HT1080 (cell line): ENCODE measurements at places on chromosomes 2 and 18.

- peak; percentile 8 for DNase-seq
Observed at GRCh38 chr2:9336241-9336575, 87.1 kb downstream of the ITGB1BP1 start.

DNA sequence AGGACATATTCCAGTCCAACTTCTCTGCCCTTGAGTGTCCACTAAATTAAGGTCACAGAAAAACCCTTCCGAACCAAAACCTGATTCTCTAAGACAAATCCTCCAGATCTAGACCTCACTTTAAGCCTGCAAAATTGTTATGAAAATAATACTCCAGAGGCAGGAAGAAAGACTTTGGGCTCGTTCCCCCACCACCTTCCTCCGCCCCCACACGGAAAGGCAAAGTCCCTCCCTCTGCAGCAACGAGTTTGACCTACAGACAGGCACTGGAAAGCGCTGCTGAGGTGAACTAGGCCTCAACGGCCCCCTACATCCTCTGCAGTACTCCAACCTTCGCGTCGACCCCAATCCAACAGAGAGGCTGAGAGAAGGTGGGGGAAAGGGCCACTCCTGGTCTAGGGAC lies 808 bp downstream of the ATP5MC3 start:
- DNase-seq: peak; percentile 40

DNA sequence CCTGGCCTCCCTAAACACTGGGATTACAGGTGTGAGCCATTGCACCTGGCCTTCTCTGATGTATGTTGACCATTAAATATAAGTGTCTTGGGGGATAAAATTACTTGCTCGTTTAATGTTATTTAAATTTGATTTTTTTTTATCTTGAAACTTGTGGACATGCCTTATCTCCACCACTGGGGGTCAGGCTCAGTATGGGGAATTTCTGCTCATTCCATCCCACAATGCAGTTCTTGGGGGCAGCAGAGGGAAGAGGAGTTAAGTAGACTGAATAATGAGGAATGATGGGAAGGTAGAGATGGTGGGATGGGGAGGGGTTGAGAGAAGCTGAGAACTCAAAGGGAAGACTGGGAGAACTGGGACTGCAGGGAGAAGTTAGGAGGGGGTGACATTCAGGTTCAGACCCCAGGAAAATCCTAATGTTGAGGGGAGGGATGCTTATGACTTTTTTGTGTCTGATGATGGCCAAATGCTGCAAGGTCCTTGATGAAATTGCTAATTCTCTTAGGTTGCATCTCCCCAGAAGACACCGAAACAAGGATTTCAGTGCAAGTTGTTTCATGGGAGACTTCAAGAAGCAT lies 174.2 kb downstream of the MIB1 start:
- DNase-seq: peak; percentile 42

DNA sequence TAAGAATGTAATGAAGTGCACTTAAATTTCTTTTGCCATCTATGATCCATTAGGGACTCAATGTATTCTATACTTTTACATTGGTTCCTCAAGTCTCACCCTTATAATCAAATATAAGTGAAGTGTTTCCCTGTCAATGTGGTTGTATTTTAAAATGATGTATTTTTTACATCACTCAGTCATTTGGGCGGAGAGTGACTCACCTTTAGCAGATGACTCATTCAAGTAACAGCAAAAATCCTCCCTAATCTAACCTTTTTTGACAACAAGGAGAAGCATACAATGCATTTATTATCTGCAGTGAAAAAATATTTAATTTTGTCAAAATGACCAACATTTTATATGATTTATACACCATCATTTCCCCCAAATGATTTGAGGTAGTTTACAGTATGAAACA lies 94.4 kb downstream of the FANCL start:
- peak; percentile 85 for DNase-seq

- DNase-seq: peak; percentile 25
Observed at GRCh38 chr2:99971326-99971900, 171.0 kb downstream of the AFF3 start.

- no peak for DNase-seq
Observed at GRCh38 chr2:161754379-161754778, 130.2 kb downstream of the SLC4A10 start.

GRCh38 chr2:73776869-73777519 lies 2.9 kb downstream of the DUSP11 start:
- peak; percentile 40 for DNase-seq

DNA sequence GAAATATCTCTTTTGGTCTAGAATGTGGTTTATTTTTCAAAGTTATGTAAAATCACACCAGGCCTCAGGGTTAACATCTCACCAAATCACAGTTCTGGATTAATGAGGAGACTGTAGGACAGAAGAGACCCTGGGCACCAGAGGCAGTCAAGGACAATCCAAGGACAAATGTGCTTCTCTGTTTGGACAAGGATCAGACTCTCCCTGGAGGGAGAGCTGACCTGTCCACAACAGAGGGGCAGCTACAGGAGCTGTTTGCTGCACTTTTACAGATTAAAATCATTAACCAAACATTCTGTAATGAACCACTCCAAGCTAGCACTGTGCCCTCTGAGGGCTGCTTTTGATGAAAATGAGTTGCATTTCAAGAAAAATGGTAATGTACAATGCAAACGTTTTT lies 690.6 kb upstream of the SLC8A1 start:
- no peak for DNase-seq

GRCh38 chr2:11710632-11711353 lies 35.6 kb upstream of the LPIN1 start:
- no peak for DNase-seq

- peak; percentile 79 for DNase-seq
Observed at GRCh38 chr2:65483763-65484162, 51.4 kb upstream of the SPRED2 start.

- DNase-seq: no peak
Observed at GRCh38 chr2:241003369-241003768, 5.0 kb downstream of the SNED1 start.

DNA sequence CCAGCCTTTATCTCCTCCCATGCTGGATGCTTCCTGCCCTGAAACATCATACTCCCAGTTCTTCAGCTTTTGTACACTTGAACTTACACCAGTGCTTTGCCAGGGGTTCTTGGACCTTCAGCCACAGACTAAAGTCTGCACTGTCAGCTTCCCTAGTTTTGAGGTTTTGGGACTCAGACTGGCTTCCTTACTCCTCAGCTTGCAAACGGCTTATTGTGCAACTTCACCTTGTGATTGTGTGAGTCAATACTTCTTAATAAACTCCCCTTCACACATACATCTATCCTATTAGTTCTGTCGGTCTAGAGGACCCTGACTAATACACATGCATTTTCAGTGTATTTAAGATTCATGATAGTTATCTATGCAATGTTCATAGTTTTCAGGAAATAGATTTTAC lies 35.8 kb upstream of the ZNF804A start:
- DNase-seq: peak; percentile 61

DNA sequence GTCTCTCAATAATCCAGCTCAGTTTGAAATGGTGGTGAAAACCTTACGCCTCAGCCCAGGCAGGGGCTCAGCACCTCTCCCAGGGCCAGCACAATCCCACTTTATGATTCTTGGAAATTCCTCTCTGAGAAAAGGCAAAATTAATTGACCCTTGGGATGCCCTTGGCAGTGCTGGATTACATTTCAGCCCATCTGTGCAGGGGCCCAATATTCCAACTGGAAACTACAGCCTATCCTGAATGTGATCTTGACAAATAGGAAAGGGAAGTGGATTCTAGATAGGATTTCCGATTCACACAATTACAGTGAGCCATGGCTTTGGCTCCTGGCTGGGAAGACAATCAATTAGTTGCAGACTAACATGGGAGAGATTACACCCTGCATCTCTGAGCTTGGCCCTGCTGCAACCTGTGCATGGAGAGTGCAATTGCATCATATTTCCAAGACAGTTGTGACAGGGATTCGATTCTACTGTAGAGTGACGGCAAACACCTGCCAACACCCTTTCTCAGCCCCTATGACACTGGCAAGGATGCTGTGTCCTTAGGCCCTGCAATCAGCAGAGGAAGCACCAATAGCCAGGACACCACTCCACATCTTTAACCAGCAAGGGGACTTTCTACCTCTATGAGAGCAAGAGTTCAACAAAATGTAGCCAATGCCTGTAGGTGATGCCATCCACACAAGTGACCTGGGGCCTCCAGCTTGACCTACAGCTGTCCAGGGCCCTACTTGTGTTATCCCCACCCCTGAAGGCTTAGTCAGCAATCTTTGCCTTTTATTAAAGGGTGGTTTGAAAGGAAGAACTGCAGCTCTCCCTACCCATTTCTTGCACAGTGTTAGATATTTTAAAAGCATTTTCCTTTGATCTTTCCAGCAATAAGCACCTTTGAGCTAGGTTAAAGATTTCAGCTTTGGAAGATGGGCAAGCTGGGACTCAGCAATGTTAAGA lies 187.2 kb upstream of the HS6ST1 start:
- no peak for DNase-seq

- peak; percentile 75 for DNase-seq
Observed at GRCh38 chr18:25310045-25310444, 41.9 kb downstream of the ZNF521 start.

DNA sequence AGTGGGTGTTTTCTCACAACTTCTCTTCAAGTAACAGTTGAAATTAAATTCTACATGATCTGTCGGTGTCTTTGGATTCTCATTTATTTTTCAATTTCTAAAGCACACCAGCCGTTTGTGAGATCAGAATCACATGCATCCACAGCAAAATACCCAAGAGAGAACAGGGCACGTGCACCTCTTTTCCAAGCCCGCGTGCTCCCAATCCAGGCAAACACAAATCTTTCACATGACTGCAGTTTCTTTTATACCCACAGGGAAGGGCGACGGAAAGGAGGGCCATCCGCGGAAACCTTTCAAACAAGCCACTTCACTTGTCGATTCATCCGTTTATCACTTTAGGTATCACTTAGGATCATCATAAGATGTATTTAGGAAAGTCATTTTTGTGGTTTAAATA lies 13.0 kb upstream of the DAPL1 start:
- no peak for DNase-seq

DNA sequence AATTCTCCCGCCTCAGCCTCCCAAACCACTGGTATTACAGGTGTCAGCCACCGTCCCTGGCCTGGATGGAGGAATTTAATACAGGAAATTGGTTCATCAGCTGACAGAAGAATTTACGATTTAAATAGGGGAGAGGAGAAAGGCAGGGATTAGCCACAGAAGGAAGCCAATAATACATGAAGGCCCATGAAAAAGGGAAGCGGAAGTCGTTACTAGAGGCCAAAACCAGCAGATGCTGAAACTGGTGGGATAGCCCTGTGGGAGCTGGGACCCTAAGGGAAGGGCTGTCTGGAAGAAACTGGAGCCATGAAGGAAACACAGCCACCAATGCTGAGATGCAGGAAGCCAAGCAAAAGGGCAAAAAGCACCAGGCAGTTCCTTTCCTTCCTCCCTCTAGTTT lies 163.7 kb upstream of the RMP24 start:
- DNase-seq: no peak

DNA sequence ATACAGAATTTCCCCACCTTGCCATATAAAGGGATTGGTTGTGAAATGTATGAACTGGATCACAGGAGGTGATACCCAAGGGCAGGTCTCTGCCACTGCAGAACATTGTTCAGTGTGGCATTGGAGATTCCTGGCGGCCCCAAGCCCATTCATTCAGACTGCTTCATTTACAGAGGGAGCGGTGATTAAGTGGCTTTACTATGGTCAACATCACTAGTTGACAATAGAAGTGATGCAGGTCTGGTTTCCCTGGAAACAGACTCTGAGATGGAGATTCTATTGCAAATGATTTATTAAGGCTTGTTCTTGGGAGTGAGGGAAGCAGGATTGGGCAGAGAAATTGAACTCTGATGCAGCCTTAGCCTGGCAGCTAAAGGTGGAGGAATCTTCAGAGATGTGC lies 62.4 kb downstream of the ZDBF2 start:
- no peak for DNase-seq

GRCh38 chr2:227703280-227703732 lies 14.5 kb downstream of the SLC19A3 start:
- no peak for DNase-seq

DNA sequence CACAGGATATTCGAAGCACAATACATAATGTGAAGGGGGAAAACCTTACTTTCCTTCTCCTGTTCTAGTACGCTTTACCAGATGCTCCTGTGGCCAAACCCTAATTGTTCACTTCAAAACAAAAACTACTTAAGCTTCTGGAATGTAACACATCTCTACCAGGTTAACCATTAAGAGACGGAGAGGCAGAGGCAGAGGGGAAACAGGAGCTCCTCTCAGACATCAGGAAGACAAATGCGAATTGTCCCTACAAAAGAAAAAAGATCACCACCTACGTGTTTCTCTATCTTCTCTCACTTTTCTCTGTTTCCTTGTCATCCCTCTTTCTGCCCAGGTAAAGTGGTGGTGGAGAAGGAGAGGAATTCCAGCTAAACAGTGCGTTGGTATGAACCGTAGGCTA lies 266.8 kb downstream of the NRXN1 start:
- DNase-seq: no peak

GRCh38 chr18:49352321-49352720 lies 108.1 kb downstream of the DYM start:
- no peak for DNase-seq

DNA sequence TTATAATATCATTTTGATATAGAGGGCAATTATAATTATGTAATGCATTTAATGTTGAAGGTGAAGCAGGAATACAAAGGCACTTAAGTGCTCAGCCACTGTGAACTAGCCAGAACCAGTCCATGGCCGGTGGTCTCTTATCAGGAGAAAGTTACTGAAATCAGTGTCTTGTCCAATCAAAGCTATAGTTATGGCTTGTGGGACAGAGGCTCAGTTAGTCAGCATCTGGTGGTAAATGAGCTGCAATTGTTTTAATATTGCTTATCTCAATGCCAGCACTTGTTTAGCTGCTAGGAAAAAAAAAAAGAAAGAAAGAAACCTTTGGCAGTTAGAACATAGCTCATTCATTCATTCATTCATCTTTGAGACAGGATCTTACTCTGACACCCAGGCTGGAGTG lies 3.8 kb upstream of the ALS2 start:
- no peak for DNase-seq

- peak; percentile 12 for DNase-seq
Observed at GRCh38 chr18:23883277-23883790, 131.2 kb upstream of the TTC39C start.

GRCh38 chr2:128420776-128421175 lies 102.1 kb upstream of the HS6ST1 start:
- DNase-seq: no peak

DNA sequence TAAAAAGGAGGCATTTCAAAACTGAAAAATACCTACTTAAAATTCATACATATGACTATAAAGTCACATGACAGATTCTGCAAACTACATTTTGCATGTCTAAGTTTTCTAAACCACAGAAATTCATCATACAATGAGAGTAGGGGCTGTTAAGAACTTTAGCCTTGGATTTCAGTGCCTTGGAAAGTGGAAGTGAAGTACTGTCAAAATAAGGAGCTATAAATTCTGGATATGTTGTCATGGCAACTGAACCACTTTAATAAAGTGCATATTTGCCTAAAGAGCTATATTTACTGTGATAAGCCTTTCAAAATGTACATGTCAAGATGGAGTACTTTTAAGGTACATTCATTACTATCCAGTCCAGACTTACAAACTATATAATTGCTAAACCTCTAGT lies 227.1 kb downstream of the RAB3GAP1 start:
- no peak for DNase-seq

- DNase-seq: no peak
Observed at GRCh38 chr2:193088026-193088425, 893.3 kb upstream of the TMEFF2 start.

- peak; percentile 94 for DNase-seq
Observed at GRCh38 chr2:96260387-96261260, 5.2 kb downstream of the TMEM127 start.

GRCh38 chr2:236818281-236819045 lies 248.8 kb downstream of the ACKR3 start:
- DNase-seq: no peak

- no peak for DNase-seq
Observed at GRCh38 chr18:24060644-24061043, 46.1 kb downstream of the TTC39C start.

- DNase-seq: peak; percentile 30
Observed at GRCh38 chr2:69767034-69767433, 25.1 kb downstream of the ANXA4 start.
